KG1 (cell line): ENCODE measurements at places on chromosomes 2 and 18.

- DNase-seq: no peak
Measured at GRCh38 chr18:65017372-65017760, 733.4 kb upstream of the CDH7 start.

- no peak for DNase-seq
Measured at GRCh38 chr2:158724803-158725381, 70.2 kb upstream of the DAPL1 start.

DNA sequence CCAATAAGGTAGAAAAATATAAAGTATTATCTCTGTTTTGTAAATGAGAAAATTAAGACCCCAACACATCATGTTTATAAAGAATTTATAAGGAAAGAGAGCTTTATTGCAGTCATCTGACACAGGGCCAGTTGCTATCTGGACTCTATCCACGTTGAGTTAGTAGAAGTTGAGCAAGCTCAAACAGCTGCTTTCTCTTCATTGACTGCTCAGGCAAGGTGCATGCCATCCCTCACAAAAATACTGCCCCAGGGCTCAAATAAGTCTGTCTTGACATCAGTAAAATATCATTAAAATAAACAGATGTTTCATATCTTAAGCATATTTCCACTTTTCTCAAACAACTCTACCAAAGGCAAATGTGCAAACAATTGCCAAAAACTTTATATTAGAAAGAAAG is 14.8 kb downstream of the COL5A2 start:
- DNase-seq: no peak

GRCh38 chr2:64522843-64523428 is 1.2 kb upstream of the AFTPH start:
- peak; percentile 85 for DNase-seq

DNA sequence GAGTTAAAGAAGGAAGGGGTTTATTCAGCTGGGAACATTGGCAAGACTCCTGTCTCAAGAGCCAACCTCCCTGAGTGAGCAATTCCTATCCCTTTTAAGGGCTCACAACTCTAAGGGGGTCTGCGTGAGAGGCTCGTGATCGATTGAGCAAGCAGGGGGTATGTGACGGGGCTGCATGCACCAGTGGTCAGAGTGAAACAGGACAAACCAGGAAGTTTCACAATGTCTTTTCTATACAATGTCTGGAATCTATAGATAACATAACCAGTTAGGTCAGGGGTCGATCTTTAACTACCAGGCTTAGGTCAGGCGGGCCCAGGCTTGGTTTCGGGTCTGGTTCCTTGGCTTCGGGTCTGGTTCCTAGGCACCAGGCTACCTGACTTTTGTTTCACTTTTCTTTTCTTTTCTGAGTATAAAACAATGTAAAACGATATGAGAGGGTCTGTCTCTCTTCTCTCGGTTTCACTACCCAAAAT is 30.1 kb upstream of the LIPG start:
- DNase-seq: no peak

DNA sequence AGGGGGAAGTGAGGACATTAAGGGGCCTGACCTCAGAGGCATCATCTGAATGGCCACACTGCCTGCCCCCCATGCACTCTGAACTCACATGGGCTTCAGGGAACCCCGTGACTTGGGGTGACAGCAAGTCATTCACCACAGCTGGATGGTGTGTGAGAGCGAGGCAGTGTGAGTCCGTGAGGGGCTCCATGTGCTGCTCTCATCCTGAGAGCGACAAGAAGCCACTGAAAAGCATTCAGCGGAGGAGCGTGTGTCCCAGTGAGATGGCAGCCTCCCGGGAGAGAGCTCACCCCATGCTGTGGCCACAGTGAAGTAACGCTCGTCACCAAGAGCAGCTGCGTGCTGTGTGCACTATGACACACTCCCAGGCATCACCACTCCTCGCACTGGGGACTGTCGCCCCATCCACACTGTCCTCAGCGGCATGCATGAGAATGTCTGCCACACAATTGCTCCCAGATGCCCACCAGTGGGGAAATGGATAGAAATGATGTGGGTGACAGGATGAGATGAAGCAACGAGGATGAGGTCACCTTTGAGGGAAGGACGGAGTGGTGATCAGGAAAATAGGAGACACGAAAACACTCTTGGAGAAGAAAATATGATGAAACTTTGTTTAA is 213.0 kb upstream of the RAB6C start:
- no peak for DNase-seq

GRCh38 chr2:60498127-60498815 is 55.2 kb downstream of the BCL11A start:
- DNase-seq: no peak

DNA sequence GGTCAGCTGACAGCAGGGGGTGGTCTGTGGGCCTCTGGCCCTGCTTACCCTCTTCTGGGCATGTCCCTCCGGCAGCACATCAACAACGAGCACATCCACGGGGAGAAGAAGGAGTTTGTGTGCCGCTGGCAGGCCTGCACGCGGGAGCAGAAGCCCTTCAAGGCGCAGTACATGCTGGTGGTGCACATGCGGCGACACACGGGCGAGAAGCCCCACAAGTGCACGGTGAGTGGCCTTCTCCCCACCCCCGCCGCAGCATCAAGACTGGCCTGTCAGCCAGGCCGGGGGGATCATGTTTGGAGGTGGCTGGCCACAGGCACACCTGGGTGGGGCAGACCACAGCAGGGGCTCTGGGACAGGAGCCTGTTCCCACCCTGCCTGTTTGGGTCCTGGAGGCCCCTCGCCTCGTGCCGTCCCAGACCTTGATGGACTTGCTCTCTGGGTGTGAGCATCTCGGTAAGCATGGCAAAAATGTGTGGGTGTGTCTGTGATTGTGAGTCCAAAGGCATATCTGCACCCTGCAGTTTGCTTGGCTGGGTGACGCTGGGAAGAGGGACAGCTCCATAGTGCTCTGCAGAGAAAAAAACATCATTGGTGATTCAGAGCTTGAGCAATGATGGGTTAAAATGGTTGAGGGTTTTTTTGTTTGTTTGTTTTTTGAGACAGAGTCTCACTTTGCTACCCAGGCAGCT is 242.8 kb downstream of the GLI2 start:
- DNase-seq: no peak

DNA sequence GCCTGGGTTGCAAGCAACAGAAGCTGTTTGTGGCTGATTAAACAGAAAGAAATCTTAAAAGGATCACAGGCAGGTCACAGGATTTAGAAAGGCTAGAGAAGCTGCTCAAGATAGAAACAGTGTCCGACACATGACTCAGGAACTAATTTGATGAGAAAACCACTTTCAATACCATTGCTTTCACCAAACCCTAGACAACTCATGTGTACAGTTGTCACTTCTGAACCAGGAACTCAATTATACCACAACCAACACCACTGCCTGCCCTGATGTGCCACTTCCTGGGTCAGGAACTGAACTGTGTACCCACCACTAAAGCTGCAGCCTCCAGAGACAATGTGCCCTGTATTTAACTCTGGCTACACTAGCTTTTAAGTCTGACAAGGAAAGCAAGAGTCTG is 56.0 kb downstream of the TMEM247 start:
- no peak for DNase-seq

DNA sequence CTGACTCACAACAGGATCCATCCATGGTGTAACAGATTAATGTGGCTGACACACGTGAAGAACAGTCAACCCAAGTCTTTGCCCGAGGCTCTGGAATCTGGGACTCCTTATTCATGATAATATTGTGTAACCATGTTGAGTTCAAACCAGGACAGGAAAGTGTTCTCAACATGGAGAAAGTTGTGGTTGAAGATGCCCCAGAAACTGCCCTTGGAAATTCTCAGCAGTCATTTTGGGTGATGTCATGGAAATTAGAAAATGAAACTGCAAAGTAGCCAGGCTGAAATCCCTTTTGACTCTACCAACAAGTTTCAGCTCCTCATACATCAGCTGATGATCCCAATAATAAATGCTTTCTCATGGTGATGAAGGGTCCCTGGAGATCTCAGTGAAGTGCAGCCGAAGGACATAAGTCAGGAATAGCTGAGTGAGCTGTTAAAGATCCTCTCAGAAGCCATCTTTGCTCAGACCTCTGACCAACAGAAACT is 307.7 kb downstream of the TNS1 start:
- DNase-seq: no peak

DNA sequence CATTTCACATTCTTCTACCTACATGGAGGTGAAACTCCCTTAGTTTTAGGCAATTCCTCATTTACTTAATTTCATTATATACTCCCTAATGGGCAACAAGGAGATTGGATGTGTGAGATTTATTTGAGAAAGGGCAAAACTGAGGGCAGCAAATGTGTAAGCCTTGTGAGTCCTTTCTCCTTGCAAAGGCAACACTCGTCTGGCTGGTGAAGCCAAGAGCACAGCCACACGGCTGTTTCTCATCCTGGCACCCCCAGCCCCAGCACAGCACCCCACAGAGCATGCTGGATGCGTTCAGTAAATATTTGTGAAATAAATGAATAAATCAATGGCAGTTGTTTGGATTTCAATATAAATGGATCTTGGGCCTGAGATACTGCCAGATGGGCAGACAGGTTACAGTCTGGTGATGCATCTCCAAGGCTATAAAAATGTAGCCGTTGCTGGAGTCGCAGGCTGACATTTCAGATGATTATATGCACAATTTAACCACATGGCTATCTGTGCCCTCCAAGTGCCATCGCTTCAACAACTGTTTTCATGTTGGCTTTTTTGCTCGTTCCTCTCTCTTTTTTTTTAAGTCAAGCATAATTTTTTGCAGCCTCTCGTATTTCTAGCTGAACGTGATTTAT is 154.1 kb upstream of the REV1 start:
- DNase-seq: no peak

DNA sequence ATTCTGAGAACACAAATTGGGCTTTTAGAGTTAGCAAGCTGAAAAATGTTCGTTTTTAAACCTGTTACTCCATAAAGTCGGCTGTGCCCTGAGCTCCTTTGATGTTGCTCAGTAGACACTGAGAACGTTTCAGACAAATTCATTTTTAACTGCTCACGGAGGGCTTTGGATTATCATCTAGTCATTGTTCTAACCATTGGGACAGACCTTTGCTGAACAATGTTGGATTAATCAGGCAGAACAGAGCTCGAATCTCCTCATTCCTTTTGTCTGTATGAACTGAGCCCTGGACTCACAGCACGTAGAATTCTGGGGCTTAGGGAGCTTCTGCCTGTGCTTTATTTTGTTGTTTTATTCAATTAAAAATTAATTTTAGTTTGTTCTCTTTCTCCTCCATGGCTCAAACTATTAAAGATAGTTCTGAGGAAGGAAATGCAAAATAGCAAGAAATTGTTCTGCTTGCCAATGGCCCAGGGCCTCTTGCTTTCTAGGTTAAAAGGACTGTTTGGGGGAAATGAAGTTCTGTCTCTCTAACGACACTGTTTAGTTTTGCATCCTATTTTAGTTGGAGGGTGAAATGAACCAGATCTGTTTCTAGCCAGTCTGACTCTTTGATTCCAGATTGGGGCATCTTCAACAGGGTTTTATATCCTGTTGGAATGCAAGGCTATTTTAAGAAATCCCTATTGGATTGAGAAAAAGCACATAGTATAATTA is 114.7 kb upstream of the CXCR4 start:
- DNase-seq: no peak

DNA sequence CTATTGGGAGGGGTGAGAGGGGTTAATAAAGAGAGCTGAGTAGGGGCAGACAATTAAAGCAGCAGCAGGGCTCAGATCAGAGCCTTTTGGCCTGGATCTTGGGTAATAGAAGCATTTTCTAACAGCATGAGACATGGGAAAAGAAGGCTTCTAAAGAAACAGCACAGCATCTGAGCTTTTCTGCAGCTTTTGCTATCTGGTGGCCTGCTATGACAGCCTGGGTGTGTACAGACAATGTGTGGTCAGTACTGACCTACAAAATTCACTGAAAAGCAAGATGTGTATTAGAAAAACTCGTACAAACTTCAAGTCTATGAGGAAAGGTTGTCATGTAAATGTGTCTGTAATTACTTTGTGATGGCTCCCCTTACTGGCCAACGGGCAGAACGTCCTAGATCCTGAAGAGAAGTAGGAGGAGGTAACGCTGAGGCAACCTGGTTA is 95.6 kb downstream of the GALNT3 start:
- DNase-seq: peak; percentile 35

DNA sequence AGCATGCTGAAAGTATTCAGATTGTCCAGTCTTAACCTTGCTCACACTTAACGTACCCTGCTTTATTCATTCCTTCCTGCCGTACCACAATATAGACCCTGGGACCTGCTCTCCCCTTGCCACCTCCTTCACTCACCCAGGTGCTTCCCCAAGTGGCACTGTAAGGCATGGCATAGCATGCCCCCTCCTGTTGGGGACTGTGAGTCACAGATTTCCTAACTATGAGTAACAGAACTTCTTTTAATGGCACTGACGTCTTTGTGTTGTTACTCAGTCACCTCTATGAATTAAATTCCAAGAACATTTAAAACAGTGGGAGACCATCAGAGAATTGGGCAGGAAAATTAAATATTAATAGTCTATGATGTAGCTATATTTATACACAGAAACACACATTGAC is 117.2 kb downstream of the CTNNA2 start:
- DNase-seq: no peak

DNA sequence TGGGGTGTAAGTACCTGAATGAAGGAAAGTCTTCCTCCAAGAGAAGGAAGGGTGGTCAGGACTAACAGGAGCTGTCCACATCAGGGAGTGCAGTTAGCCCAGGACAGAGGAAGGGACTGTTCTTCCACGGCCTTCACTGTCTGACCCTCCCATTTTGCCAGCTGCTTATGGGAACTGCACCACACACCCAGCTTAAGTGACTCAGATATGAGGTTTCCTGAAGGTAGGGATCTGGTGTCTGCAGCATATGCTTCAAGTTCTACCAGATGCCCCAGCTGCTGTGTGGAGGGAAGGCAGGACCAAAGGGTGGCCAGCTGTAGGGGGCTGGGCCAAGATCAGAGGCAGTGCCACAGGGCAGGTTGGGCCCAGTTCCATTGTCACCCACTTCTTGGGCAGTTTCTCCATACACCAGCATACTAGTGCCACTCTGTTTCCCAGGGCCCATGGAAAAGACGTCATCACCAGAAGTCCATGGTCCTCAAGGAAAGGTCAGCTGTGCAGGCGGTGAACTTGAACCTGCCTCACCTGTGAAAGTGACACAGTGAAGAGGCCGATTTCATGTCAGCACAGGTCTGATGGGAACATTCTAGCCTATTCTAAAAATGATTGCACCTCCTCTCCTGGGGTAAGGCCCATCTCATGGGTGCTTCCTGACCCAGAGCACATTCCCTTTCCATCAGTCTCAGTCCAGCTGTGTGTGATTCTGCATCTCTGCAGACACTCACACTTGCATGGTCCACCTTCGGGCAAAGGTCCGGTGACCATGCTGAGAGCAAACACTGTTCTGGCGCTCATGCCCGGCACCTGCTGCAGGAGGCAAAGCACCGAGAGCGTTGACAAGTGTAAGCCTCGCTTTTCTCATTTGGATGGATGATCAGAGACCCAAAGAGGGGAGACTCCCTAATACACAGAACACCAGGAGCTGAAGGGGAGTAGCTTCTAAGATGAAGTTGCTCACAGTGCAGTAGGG is 68.0 kb downstream of the ACAA2 start:
- DNase-seq: no peak

DNA sequence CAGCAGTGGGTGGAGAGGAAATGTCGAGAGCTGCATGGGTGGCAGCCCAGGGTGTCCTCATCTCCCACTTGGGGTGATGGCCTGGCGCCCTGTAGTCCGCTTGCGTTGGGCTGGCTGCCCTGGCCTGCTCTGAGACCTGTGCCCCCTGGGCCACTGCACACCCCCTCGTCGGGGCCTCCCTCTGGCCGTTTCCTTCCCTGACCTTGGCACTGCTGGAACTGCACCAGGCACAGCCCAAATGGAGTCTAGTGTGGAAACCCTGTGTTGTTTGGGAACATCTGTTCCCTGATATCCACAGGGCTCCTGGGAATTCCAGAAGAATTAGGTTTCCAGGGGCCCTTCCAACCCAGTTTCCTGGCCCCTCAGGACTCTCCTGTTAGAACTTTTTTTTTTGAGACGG is 13.9 kb downstream of the EFHD1 start:
- DNase-seq: no peak
